ENCODE measurements at places on chromosomes 11 and 22. TPM values are rescaled to one million over a fixed set of nuclear protein-coding genes. Genes with fewer than 3 reads are reported as not detected.

DNA sequence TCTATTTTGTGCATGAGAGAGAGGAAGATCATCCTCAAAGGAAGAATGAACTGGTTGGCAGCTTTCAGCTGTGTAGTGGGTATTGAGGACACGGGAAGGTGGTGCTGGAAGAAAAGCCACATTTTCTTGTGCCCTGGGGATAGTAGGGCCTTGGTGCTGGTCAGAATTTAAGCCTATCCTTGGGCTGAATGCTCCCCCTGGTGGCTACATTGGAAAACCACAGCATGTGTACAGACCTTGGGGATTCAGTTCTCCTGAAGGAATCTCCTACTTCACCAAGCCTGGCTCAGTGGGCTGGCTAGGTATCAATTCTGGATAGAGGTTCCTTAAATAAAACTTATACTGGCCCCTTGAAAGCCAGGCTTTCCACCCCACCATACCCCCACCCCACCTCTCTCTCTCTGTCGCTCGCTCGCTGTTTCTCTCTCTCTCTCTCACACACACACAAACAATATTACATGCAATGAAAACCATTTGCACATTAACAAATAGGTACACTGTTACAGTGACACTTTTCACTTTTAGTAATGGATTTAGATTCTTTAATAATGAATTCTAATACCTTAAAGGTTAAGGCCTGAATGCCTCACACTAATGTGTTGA is 2.8 kb upstream of the OR51M1 start:
- no peak overlapping the region for H3K4me3 ChIP-seq
- DNase-seq: peak; percentile 74
- no peak overlapping the region for H3K27ac ChIP-seq
- peaks cover 23% of the 10 kb centered on the region for H3K27me3 ChIP-seq
- H3K36me3 ChIP-seq: no peaks in the 10 kb centered on the region
- no peaks in the 10 kb centered on the region for H3K4me1 ChIP-seq

- H3K27me3 ChIP-seq: no peaks in the 10 kb centered on the region
- H3K36me3 ChIP-seq: peaks cover 6% of the 10 kb centered on the region
- DNase-seq: no peak
These were observed 84.7 kb downstream of the MAML2 start for GRCh38 chr11:96257972-96258934.

GRCh38 chr11:24872651-24873311 is 375.9 kb downstream of the LUZP2 start:
- no peak for DNase-seq
- no peak overlapping the region for H3K4me3 ChIP-seq

- DNase-seq: peak; percentile 78
- peaks cover 14% of the 10 kb centered on the region for H3K4me1 ChIP-seq
- H3K36me3 ChIP-seq: no peaks in the 10 kb centered on the region
- no peak overlapping the region for H3K4me3 ChIP-seq
These were observed 5.2 kb downstream of the FXYD2 start for GRCh38 chr11:117819096-117820040.

DNA sequence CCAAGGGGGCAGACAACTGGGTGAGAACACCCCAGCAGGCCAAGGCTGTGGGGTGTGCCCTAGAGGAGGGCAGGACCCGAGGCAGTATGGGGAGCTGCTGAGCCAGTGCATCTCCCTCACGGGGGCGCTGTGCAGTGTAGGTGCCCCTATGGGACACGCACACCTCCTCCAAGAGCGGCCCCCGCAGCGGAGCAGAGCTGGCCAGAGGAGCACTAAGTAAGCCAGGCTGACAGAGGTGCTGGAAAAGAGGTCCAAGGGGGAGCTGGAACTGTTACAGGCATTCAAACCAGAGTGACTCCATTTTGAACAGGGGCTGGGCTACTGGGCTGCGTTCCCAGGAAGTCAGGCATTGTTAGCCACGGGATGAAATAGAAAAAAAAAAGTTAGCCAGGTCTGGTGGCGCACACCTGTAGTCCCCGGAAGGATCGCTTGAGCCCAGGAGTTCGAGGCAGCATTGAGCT is 41.8 kb downstream of the TST start:
- peak overlapping the region; percentile 67 for H3K4me3 ChIP-seq
- H3K4me1 ChIP-seq: peaks cover 10% of the 10 kb centered on the region
- peak overlapping the region; percentile 73 for H3K27ac ChIP-seq
- H3K36me3 ChIP-seq: no peaks in the 10 kb centered on the region
- no peaks in the 10 kb centered on the region for H3K27me3 ChIP-seq
- no peak for DNase-seq

- H3K27ac ChIP-seq: no peak overlapping the region
- no peaks in the 10 kb centered on the region for H3K36me3 ChIP-seq
- DNase-seq: no peak
- H3K4me3 ChIP-seq: no peak overlapping the region
- no peaks in the 10 kb centered on the region for H3K27me3 ChIP-seq
- H3K4me1 ChIP-seq: no peaks in the 10 kb centered on the region
These were observed 146.8 kb upstream of the LARGE1 start for GRCh38 chr22:34067031-34067430.

- peak overlapping the region; percentile 51 for H3K27ac ChIP-seq
- H3K4me1 ChIP-seq: peaks cover 6% of the 10 kb centered on the region
- no peak overlapping the region for H3K4me3 ChIP-seq
- H3K27me3 ChIP-seq: no peaks in the 10 kb centered on the region
These were observed 35.5 kb downstream of the RNF141 start for GRCh38 chr11:10505278-10506007.

DNA sequence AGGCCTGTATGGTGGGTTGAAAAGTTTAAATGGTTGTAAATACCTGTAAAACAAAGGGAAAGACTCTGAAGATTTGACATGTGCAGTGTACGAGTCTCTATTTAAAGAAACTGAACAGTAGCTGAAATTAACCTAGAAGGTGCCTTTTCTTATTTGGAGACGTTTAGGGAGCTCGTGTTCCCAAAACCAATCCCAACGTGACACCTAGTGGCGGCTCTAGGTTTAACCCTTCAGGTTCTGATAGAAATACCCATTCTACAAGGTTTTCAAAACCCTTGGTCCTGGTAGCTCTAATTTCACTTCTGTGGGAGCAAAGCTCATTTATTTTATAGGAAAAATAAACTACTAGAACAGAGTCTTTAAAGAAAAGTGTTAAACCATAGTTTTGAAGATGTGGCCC is 258.3 kb downstream of the LRRC4C start:
- no peaks in the 10 kb centered on the region for H3K4me1 ChIP-seq
- H3K27me3 ChIP-seq: no peaks in the 10 kb centered on the region
- H3K36me3 ChIP-seq: peaks cover 9% of the 10 kb centered on the region
- DNase-seq: peak; percentile 67
- no peak overlapping the region for H3K4me3 ChIP-seq

DNA sequence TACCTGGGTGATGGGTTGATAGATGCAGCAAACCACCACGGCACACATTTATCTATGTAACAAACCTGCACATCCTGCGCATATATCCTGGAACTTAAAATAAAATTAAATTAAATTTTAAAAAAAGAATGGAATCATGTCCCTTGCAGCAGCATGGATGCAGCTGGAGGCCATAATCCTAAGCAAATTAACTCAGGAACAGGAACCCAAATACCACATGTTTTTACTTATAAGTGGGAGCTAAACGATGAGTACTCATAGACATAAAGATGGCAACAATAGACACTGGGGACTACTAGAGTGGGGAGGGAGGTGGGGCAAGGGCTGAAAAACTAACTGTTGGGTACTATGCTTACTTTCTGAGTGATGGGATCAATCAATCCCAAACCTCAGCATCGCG is 40.9 kb downstream of the CWC15 start:
- no peak overlapping the region for H3K4me3 ChIP-seq
- H3K27ac ChIP-seq: no peak overlapping the region
- no peaks in the 10 kb centered on the region for H3K4me1 ChIP-seq
- no peaks in the 10 kb centered on the region for H3K36me3 ChIP-seq
- DNase-seq: no peak
- H3K27me3 ChIP-seq: no peaks in the 10 kb centered on the region

- H3K4me1 ChIP-seq: no peaks in the 10 kb centered on the region
- no peaks in the 10 kb centered on the region for H3K27me3 ChIP-seq
- DNase-seq: no peak
- no peaks in the 10 kb centered on the region for H3K36me3 ChIP-seq
These were observed 21.1 kb upstream of the TTLL12 start for GRCh38 chr22:43207849-43208702.

PRODH gene
- 8.4 TPM for total RNA-seq

GRAP2 gene
- 0.12 TPM for total RNA-seq

PRR14L gene
- 55.0 TPM for total RNA-seq

GRCh38 chr22:25403811-25404471 is 160.5 kb upstream of the GRK3 start:
- peaks cover 23% of the 10 kb centered on the region for H3K4me1 ChIP-seq

- peaks cover 16% of the 10 kb centered on the region for H3K4me1 ChIP-seq
- H3K27me3 ChIP-seq: no peaks in the 10 kb centered on the region
- no peak overlapping the region for H3K27ac ChIP-seq
- DNase-seq: peak; percentile 74
- no peaks in the 10 kb centered on the region for H3K36me3 ChIP-seq
These were observed 34.6 kb upstream of the SHANK2 start for GRCh38 chr11:71286701-71287643.

NDUFS8 gene
- 211 TPM for total RNA-seq

DNA sequence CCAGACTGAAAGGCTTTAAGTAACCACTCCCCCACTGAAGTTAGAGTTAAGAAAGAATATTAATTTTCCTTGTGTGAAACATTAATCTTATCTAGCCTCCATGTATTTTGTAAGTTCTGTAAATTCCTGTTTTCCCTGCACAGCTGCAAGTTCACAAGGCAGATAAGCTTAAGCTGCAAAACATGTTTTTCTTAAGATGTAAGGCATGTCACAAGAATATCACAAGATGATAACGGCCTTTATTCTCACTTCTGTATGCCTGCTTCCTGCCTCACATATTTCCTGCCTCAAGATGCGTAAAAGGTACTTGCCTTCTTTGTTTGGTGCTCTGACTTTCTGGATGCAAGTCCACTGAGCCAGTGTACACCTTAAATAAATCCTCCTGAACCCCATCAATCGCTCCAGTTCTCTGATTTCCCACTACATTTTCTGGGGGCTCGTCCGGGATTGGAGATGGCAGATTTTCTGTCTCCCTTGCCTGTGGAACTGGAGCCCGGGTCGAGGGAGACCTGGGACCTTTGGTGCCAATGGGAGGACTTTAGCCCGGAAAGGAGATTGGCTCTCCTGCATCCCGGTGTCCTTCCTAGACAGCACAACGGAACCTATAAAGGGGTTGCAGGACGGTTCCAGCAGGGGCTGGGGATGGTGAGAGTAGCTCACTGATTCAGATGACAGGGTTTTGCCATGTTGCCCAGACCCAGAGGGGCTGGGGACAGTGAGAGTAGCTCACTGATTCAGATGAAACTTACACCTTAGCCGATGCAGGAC is 30.2 kb downstream of the PPARA start:
- H3K27ac ChIP-seq: no peak overlapping the region
- no peak overlapping the region for H3K4me3 ChIP-seq
- peaks cover 6% of the 10 kb centered on the region for H3K36me3 ChIP-seq
- H3K4me1 ChIP-seq: no peaks in the 10 kb centered on the region
- no peak for DNase-seq

DNA sequence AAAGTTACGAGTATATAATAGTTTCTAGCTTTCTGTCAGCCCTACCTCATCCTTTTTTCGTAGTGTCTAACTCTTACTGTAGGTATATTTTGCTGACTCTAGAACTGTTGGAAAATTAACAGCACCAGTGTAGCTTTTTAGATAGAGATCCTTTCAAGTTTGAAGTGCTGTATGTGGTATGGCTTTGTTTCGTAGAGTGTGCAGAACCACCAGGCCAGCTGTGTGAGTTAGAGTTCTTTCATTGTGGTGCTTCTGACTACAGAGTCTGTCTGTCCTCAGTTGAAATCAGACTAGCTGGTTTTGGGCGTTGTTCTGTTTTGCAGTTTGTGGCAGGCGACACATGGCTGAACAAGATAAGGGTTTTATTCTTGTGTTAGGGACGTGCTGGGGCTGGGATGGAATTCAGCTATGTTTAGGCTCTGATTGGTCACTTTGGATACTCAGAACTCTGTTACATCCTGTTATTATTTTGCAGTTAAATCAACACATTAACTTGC is 3.2 kb downstream of the ARHGEF12 start:
- peak overlapping the region; percentile 88 for H3K27ac ChIP-seq
- no peaks in the 10 kb centered on the region for H3K27me3 ChIP-seq
- peaks cover 41% of the 10 kb centered on the region for H3K4me1 ChIP-seq
- DNase-seq: no peak

DNA sequence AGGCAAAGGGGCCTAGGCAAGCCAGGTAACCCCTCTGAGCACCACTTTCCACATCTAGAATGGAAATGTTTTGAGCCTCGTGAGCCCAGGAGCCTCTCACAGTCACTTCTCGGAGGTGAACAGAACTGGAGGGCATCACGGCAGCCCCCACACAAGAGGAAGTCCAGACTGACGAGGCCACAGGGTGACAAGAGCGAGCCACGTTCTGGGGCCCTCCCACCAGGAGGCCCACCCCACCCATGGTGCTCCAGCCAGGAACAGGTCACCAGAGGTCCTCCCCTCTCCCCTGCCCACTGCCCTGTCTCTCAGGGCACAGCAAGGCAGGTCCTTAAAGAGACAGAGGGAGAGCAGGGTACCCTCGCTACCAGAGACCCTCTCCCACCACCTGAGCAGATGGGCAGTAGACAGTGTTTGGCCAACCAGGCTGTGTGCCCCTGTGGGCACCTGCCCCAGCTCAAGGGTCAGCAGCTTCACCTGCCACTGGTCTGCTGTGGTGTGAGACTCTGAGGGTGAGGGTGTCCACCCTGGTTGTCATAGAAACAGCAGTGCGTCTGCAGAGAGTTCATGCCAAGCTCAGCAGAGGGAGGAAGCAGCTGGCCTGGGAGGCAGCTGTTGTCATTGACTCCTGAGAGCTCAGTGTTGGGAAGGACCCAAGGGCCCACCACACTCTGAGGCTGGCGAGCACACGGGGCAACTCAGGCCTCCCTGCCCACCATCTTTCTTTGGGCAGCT is 31.4 kb downstream of the RSPH14 start:
- no peak for DNase-seq
- no peak overlapping the region for H3K4me3 ChIP-seq
- H3K4me1 ChIP-seq: no peaks in the 10 kb centered on the region
- no peak overlapping the region for H3K27ac ChIP-seq
- H3K36me3 ChIP-seq: no peaks in the 10 kb centered on the region

DNA sequence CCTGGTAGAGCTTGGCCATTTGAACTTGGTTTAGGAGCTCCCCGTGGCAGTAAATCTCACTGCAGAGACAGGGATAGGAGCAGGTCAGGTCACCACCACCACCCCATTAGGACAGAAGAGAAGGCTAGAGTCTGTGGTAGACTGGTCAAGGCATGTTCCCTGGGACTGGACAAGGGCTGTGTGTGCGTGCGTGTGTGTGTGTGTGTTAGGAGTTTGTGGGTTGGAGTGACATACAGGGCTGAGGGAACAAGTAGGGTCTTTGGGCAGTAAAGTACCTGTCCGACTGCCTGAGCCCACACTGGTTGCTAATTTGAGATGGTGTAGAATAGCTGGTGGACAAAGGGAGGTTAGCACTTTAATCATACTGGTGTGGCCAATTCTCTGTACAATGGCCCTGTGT is 16.1 kb downstream of the TREH start:
- H3K4me3 ChIP-seq: no peak overlapping the region
- no peak overlapping the region for H3K27ac ChIP-seq
- no peaks in the 10 kb centered on the region for H3K27me3 ChIP-seq
- no peak for DNase-seq
- peaks cover 17% of the 10 kb centered on the region for H3K36me3 ChIP-seq

CNTN5 gene
- not detected for total RNA-seq
